Mammary microvascular endothelial cell (primary cell): ENCODE measurements at places on chromosomes 16 and 17. TPM values are rescaled to one million over a fixed set of nuclear protein-coding genes. Genes with fewer than 3 reads are reported as not detected.

MYCBPAP gene
- 0.67 and 2.3 TPM in 2 replicates for total RNA-seq

TM4SF5 gene
- total RNA-seq = not detected in 2 replicates

SLC12A3 gene
- 0.20 TPM in 1 of 2 replicates, not detected in the other for total RNA-seq

HEATR9 gene
- not detected in 2 replicates for total RNA-seq

G6PC1 gene
- total RNA-seq = not detected in 2 replicates

ABCA9 gene
- total RNA-seq = under 0.01 and 0.64 TPM in 2 replicates

OR3A3 gene
- total RNA-seq = not detected in 2 replicates

CD300E gene
- total RNA-seq = not detected in 2 replicates

NECAB2 gene
- total RNA-seq = not detected in 2 replicates

SEPTIN12 gene
- total RNA-seq = not detected in 2 replicates

ARHGDIG gene
- 0.20 and 2.0 TPM in 2 replicates for total RNA-seq

IRX3 gene
- total RNA-seq = 0.20 and 0.30 TPM in 2 replicates

KRTAP9-4 gene
- not detected in 2 replicates for total RNA-seq

DPEP2 gene
- total RNA-seq = 0.05 TPM in 1 of 2 replicates, not detected in the other

OR2C1 gene
- not detected in 2 replicates for total RNA-seq

SULT1A2 gene
- not detected in 2 replicates for total RNA-seq

RDM1 gene
- 0.20 and 0.80 TPM in 2 replicates for total RNA-seq

SOX8 gene
- 0.07 and 0.10 TPM in 2 replicates for total RNA-seq

ENKD1 gene
- total RNA-seq = 14.3 and 16.5 TPM in 2 replicates

KRT39 gene
- total RNA-seq = not detected in 2 replicates

C16orf92 gene
- total RNA-seq = not detected in 2 replicates

LRRC37B gene
- total RNA-seq = 5.8 and 8.8 TPM in 2 replicates

ABCC11 gene
- total RNA-seq = 0.05 and 0.20 TPM in 2 replicates

SMARCE1 gene
- total RNA-seq = 85.4 and 86.6 TPM in 2 replicates

KRTAP16-1 gene
- not detected in 2 replicates for total RNA-seq

TBC1D3E gene
- 0.89 TPM in 1 of 2 replicates, not detected in the other for total RNA-seq

FAM171A2 gene
- 2.6 and 3.2 TPM in 2 replicates for total RNA-seq

PAQR4 gene
- 23.8 and 24.1 TPM in 2 replicates for total RNA-seq

TSC2 gene
- total RNA-seq = 35.2 and 36.0 TPM in 2 replicates

SETD1A gene
- 4.1 and 4.2 TPM in 2 replicates for total RNA-seq
